ENCODE measurements at places on chromosomes 1 and 21.

GRCh38 chr1:96713649-96714048, 7.9 kb upstream of the PTBP2 start:
- no peak for DNase-seq

GRCh38 chr1:86259390-86259789, 102.8 kb upstream of the COL24A1 start:
- DNase-seq = no peak

- no peak for DNase-seq
Observed at GRCh38 chr1:15734901-15735300, 1.2 kb upstream of the SLC25A34 start.

GRCh38 chr21:31667132-31667531, 7.6 kb downstream of the SOD1 start:
- DNase-seq = no peak

- DNase-seq = no peak
Observed at GRCh38 chr1:232476538-232476950, 153.4 kb downstream of the SIPA1L2 start.

DNA sequence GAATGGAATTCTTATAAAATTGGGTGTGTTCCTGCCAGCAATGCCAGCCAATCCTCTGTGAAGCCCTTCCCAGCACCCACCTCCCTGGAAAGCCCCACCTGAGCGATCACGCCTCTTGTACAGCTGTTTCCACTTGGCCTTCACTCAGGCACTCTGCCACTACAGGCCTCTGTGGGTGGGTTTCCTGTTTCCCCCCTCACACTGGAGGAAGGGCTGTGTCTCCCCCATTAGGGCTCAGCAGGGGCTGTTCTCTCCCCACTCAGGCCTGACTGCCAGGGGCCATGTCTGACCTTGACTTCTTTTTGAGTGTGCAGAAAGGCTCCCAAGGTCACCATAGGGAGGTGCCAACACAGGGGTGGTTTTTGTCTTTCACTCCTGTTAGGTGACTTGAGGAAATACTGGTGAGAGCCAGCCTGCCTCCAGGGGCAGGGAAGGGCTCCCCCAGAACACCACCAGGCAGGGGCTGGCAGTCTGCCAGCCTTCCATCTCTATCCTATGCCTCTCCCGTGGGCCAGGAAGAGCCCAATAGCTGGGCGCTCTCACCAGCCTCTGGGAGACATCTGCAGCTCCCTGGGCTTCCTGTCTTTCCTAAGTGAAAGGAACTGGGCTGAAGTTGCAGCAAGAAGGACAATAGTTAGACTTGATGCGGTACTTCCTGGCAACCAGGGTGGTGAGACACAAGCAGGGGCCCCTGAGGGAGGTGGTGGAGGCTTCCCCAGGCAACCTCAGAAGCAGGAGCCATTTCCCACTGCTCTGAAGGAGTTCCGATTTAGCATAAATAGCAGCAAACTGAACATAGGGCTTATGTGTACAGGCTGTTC, 49.1 kb downstream of the ELK4 start:
- no peak for DNase-seq

DNA sequence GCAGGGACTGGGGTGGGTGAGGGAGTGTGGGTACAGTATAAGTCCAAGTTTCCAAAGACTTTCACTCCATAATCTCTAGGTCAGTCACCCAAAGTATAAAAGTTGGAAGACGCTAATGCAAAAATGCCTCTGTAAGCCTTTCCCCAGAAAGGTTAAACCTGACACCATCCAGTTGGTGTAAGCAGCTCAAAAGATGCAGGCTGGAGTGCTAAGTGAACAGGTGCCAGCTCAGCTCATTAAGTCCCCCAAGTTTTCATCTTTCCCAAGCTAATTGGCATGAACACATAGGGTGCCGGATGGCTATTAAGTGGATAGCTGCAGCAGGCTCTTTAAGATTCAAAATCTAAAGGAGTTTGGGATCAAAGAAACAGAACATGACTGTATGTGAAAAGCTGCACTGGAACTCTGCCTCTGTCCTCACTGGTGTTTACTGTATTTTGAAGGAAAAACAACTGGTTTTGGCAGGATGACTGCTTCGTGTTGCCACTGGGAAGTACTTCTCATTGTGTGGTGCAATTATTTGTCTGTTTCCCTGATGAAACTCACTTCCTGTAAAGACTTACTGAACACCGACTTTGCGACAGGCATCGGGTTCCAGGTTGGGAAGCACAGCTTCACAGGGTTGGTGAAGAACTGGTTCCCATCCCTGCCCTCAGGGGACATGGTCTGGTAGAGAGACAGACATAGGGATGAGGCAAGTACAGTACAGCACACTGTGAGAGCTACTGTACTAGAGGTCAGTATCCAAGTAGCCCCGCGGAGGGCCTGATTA, 152.7 kb downstream of the DAB1 start:
- DNase-seq = no peak

DNA sequence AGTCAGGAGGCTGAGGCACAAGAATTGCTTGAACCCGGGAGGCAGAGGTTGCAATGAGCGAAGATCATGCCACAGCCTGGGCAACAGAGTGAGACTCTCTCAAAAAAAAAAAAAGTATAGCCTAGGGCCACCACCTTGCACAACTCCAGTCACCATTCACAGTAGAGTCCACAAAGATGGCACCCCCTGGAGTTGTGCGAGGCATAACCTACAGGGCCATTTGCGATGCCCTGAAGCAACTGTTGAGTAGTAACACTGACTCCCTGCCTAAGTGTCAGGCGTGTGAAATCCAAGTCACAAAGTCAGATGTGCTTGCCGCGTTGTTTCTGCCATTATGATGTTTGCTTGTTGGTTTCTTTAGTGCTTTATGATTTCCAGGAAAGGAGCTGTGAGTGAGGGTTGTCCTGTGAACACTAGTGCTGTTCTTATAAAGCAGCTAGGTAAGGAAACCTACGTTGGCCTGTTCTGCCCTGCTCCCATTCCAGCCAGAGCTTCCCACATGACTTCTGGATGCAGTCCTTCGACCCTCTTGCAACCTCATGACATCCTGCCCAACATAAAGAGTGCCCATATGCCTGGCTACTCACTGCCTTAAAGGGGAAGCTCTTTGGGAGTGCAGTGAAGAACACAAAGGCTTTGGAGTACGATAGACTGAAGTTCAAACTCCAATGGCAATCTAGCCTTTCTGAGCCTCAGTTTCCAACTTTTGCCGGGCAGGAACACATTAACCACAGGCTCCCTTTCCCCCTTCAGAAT, 29.8 kb downstream of the FHAD1 start:
- DNase-seq = no peak

- no peak for DNase-seq
Observed at GRCh38 chr1:110242731-110243130, 32.6 kb downstream of the KCNC4 start.

DNA sequence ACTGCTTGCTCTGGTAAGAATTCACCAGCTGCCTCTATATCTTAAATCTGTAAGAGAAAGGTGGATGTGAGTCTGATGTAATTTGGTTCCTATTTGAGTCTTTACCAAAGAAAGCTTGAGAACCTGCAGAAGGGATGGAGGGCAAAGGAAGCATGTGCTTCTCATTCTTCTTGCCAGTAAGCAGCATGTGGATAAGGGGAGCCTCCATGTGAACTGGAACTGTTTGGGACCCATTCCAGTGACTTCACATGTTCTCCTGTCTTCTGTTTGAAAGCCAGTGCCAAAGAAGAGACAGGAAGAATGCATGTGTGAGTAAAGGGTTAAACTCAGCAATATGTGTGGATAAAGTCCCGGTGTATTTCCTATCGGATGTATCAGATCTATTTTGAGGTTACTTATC, 119.6 kb upstream of the ADGRL2 start:
- DNase-seq = no peak

DNA sequence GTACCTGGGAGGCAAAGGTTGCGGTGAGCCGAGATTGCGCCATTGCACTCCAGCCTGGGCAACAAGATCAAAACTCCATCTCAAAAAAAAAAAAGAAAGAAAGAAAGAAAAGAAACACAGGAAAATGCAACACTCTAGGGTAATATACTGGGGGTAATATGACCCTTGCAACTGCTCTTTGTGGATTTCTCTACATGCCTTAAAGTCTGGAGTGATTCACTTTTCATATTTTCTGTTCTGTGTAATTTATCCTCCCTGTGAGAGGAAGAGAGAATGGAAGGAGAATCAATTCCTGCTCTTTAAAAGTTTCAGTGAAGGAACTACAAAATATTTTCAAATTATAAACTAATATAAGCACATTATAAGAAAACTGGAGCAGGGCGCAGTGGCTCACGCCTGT, 22.7 kb downstream of the RIT1 start:
- DNase-seq = no peak

Data from activated CD4-positive, alpha-beta T cell treated with anti-CD3 and anti-CD28 coated beads for 4 hours (primary cell).